ENCODE measurements at places on chromosomes 7 and 10.

- no peak for DNase-seq
Measured at GRCh38 chr10:60267802-60268201, 121.9 kb downstream of the ANK3 start.

- DNase-seq: no peak
Measured at GRCh38 chr7:151020231-151020630, 4.1 kb downstream of the ATG9B start.

- DNase-seq: no peak
Measured at GRCh38 chr7:48628793-48629349, 295.5 kb upstream of the CDC14C start.

DNA sequence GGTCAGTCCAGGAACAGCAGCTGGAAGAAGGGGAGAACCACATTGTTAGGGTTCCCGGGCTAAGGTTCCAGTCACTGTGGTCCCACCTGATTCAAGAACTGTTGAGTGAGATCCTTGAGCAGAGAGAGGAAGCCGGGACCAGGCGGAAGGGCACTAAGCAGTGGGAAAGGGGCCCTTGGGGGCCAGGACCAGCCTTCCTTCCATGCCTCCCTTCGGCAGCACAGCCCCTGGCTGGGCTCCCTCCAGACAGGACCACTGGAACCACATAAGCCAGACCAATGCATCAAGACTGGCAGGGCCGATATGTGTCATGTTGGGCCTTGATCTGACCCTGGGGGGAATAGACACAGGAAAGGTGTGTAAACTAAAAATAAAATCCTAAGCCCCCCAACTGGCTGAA lies 103.9 kb downstream of the STRA8 start:
- no peak for DNase-seq

- DNase-seq: no peak
Measured at GRCh38 chr10:47312663-47312995, 9.6 kb upstream of the GDF2 start.

DNA sequence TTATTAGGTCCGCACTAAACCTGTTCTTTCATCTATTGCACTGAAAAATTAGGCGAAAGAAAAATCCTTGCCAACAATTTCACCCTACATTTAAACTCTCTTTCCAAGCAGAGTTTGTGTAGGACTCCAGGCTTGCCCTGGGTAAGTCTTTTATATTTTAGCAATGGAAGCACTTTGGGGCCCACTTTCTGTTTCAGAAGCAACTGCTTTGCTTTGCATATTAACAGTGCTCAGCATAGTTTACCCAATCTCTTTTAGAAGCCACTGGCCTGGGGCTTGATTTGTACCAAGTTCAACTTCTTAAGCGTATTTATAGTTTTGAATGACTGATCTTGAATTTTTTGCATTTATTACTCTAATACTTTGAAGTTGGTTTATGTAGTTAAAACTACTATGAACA lies 78.8 kb upstream of the MDFIC start:
- DNase-seq: no peak

- DNase-seq: no peak
Measured at GRCh38 chr10:67802767-67803538, 35.0 kb downstream of the DNAJC12 start.

GRCh38 chr7:98515201-98515600 lies 101.9 kb upstream of the NPTX2 start:
- DNase-seq: no peak

- DNase-seq: no peak
Measured at GRCh38 chr10:16919121-16919982, 102.1 kb upstream of the RSU1 start.

DNA sequence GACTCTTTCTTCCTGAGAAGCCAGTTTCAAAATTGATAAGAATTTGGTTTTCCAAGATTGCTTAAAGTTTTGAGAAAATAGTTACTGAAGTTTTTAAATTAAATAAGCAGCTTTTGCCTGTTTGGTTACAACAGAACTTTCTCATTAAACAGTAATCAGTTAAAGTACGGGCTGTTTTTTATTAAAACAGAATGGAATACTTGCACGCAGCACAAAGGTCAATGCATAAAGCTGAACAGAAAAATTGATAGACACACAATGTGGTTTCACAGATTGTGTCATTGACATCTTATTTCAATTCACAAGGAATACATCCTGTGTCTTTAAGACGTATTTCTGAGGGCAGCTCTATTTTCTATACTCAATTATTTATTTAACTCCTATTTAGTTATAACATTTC lies 192.2 kb downstream of the PRKG1 start:
- no peak for DNase-seq

DNA sequence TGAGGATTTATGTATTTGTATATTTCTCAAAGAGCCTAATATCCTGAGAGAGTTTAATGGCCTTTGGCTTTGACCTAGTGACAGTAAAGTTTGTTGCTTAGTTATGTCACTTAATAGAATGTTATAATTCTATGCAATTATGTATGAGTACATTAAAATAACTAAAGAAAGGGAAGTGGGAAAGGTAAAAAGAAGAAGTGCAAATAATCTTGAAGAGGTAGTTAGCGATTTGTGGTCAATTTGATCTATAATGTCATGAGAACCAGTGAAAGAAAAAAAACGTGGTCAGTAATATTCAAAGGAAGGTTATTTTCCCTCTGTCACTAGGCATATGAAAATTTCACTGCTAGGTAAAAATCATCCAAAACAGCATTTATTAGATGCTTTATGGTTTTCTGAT lies 143.4 kb upstream of the LSM8 start:
- no peak for DNase-seq

- DNase-seq: no peak
Measured at GRCh38 chr10:106716381-106716780, 448.1 kb downstream of the SORCS1 start.

- no peak for DNase-seq
Measured at GRCh38 chr10:37707829-37708578, 149.4 kb downstream of the ZNF248 start.

DNA sequence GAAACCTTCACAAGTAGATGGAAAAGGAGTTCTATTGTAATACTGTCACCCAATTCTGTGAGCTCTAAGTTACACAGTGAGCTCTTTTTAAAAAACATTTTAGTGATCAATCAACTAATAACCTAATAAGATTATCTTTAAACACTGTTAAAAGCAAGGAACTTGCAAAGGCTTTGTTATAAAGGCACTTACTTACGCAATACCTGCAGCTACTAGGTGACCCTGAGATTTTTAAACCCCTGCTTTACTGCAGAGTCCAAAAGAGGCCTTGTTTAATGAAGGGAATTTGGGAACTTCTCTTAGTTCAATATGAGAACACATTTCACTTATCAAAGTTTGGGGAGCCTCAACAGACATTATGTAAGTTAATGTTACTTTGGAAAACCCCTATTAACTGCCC lies 53.3 kb downstream of the P4HA1 start:
- no peak for DNase-seq

DNA sequence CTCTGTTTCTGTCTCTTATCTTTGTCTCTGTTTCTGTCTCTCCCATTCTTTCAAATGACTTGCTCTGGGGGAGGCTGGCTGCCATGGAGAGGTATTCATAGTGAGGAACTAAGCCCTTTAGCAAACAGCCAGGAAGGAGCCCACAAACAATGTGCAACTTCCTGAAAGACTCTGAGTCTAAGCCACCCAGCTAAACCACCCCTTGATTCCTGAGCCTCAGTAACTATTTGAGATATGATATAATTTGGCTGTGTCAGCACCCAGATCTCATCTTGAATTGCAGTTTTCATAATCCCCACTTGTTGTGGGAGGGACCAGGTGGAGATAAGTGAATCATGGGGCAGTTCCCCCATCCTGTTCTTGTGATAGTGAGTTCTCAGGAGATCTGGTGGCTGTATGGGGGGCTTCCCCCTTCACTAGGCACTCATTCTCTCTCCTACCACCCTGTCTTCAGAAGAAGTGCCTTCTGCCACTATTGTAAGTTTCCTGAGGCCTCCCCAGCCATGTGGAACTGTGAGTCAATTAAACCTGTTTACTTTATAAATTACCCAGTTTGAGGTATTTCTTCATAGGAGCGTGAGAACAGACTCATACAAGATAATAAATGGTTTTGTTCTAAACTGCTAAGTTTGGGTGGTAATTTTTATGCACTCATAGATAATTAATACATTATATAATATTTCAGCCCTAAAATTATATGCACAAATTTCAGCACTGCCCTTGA lies 121.2 kb upstream of the FOXP2 start:
- no peak for DNase-seq

DNA sequence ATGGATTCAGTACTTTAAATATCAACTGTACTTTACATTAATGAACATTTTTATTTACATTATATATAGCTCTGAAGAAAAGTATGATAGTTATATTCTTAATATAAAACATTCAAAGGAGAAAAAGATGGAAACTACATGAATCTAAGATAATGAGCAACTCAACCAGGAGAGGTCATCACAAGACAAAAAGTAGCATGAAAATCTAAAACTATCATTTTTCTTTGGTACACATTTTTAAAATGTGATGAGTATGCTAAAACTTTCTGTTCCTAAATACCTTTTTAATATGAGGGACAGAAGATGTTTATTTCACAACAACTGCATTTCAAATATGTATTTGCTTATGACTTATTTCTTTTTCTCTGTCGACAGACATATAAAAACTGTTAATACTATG lies 2.4 kb downstream of the CNTNAP2 start:
- no peak for DNase-seq

DNA sequence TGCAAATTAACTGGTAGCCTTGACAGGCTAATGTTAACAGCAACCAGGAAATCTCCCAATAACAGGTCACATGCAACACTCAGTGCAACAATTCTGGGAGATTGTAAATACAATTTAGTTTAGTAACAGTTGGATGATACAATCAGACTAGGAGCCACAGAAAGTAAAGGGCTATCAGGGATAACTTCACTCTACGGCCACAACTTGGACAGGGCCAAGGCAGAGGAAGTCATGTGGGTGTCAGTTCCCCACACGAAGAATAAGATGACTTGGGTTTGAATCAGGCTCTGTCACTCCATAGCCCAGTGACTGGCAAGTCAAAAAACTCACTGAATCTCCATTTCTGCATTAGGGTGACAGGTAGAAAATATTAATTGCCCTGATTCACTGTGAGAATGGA lies 217.3 kb upstream of the CCDC6 start:
- DNase-seq: no peak

GRCh38 chr10:117761695-117762094 lies 219.1 kb downstream of the EMX2 start:
- DNase-seq: no peak

GRCh38 chr7:97342512-97342911 lies 225.0 kb downstream of the SDHAF3 start:
- DNase-seq: no peak

DNA sequence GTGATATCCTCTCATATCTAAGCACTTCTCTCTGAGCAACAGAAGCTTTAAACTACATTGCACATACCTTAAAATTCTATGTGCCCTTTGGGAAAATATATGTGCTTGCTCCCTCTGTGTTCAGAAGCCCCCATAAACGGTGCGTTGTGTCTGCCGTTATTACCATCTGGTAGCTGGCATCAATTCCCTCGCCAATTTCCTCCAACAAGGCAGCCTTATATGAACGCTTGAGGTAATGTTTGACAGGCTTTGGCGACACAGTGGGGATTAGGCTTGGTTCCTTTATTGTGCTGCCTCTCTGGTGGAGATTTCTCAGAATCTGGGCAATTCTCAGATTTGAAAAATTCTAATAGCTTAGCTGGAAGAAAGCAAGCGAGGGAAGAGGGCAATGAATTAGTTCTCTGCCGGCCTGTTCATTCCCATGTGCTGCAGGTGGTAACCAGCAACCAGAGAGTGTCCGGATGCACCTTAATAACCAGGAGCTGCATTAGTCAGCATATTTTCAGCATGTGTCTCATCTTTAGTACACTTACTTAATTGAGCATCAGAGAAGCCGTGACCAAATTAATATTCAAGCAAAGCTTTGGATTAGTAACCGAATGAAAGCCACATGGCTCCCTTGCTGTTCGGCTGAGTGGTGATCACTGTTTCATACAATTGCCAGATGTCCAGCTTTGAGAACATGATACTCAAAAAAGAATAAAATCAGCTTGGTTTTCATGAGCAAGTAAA lies 7.3 kb upstream of the PPP1R17 start:
- DNase-seq: no peak

DNA sequence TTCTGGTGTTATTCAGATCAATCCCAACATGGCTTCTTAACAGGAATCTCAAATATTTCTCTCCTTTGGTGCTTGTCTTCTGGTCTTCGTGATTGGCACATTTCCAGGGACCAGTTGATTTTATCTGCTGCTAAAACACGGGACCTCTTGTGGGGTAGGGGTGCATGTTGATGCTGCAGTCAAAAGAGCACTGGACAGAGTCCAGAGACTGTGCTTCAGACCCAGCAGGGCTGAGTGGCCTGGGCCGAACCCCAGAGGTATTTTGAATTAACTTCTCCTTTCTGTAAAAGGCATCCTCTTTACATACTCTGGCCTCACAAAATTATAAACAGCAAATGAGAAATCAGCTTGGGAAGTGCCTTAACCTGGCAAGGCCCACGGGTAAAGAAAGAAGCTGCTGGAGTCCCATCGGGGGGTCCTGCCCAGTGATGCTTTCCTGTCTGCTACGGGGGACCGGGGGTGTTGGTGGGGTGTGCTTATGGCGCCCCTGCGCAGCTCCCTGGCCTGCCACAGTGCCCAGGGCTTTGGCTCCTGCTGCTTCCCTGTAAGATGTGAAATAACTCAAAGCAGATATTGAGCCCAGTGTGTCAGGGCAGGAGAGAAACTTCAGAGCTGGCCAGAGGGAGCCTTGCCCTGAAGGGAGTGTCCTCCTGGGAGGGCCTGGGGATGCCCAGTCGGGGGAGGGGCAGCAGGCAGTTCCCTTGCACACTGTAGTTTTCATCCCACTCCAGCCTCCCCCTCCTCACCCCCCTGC lies 230.5 kb downstream of the TCF7L2 start:
- no peak for DNase-seq

DNA sequence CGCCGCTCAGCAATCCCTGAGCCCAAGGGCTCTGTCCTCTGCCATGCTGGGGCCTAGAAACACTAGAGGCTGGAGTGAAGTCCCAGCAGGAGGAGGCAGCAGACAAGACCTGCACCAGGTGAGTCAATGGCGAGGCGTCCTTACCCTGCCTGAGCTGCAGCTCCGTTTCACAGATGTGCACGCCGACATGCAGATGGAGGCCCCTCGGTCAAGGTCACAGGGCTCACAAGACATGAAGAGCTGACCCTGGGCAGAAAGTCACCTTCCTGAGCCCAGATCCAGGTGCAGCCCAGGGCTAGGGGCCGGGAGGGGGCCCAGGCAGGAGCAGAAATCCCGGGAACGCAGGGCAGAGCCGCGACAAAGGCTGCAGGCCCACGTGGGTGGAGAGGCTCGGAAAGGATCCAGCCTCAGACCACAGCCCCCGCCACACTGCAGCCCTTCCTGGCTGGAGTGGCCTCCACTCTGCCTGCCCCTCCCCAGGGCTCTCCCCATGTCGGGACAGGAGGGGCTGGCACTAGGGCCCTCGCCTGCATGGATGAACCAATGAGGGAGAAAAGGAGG lies 23.8 kb downstream of the PDGFA start:
- DNase-seq: no peak

- DNase-seq: no peak
Measured at GRCh38 chr10:96285331-96285752, 14.0 kb upstream of the BLNK start.

DNA sequence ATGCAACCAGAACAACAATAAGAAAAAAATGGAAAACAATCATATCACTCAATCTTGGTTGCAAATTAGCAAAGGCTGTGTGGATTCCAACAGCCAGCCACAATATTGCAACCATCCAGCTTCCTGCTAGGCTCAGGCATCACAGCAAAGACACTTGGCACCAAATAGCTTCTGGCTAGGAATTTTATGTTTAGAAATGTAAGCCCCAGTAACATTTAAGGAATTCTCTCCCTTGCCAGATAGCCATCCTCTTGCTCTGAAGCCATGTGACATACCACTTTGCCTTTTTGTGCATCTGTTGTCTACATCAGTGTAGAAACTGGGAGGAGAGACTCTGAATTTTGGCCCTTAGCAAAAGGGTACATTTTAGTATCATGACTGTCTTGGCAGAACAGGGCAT lies 22.2 kb downstream of the MKX start:
- no peak for DNase-seq

Data from Jurkat, Clone E6-1 (cell line).